ENCODE measurements at places on chromosomes 1 and 21. TPM values are rescaled to one million over a fixed set of nuclear protein-coding genes. Genes with fewer than 3 reads are reported as not detected.

Gene GREM2
- total RNA-seq, result not detected

Gene DISC1
- 16.0 TPM for total RNA-seq

Gene SHE
- not detected for total RNA-seq

Gene TGFB2
- 184 TPM for total RNA-seq

Gene ANXA9
- total RNA-seq, result not detected

Gene KRTAP19-4
- not detected for total RNA-seq

Gene PCP4
- not detected for total RNA-seq

Gene TFF2
- not detected for total RNA-seq

Gene MIXL1
- 0.18 TPM for total RNA-seq

Gene OR2T29
- not detected for total RNA-seq

Gene CLDN14
- total RNA-seq, result not detected
